Activated CD4-positive, alpha-beta T cell treated with anti-CD3 and anti-CD28 coated beads for 36 hours (primary cell): ENCODE measurements at places on chromosomes 1 and 21. TPM values are rescaled to one million over a fixed set of nuclear protein-coding genes. Genes with fewer than 3 reads are reported as not detected.

DNA sequence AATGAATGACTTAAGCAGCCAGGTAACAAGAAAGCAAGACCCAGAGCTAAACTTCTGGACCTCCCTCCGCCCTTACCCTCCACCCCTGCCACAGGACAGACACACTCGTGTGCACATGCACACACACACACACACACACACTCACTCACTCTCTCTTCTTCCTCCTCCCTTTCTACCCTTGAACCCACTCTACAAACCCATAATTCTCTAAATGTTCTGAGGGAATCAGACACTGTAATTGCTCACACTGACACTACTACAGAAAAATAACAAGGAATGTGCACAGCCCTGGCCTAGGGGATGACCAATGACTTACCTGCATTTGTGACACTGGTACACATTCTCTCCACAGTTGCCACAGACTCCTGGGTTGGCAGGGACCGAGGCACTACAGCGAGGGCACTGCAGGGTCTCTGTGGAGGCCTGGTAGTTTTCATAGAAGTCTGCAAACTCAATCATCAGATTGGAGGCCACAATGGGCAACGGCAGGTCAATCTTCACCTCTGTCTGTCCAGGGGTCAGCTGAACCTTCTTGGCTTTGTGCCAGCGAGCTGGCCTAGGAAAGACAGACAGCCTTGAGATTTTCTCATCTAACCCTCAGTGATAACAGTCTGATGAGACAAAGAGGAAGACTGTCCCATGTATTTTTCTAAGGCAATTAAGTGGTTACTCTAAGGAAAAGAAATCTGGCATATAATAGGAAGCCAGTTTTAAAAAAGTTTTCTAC is 94.8 kb downstream of the UBR4 start:
- no peak for DNase-seq

DNA sequence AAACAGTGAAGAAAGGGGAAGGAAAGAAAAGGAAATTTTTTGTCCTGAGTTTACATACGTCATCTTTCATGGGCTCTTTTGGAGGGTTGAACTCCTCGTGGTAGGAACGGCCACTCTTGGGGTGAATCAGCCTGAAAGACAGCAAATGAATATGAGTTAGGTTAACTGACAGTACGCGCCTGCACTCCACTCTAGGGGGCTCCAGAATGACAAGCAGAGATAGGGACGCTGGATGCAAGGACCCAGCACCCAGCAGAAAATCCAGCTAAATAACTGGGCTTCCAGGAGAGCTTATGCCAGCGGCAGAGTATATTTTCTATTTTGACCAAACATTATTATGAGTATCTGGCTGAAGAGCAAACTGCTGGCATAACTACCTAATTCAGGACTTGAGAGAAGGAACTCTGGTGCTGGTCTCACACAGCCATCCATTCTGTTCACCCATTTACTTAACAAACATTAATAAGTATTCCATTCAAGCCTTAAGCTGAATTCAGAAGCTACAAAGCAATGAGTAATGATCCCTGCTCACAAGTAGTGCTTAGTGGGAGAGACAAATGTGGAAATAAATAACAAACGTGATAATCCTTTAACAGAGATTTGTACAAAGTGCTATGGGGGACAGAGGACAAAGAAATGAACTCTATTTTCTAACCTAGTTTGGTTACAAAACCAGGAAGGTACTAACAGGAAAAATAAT is 22.1 kb downstream of the AK2 start:
- no peak for DNase-seq

DNA sequence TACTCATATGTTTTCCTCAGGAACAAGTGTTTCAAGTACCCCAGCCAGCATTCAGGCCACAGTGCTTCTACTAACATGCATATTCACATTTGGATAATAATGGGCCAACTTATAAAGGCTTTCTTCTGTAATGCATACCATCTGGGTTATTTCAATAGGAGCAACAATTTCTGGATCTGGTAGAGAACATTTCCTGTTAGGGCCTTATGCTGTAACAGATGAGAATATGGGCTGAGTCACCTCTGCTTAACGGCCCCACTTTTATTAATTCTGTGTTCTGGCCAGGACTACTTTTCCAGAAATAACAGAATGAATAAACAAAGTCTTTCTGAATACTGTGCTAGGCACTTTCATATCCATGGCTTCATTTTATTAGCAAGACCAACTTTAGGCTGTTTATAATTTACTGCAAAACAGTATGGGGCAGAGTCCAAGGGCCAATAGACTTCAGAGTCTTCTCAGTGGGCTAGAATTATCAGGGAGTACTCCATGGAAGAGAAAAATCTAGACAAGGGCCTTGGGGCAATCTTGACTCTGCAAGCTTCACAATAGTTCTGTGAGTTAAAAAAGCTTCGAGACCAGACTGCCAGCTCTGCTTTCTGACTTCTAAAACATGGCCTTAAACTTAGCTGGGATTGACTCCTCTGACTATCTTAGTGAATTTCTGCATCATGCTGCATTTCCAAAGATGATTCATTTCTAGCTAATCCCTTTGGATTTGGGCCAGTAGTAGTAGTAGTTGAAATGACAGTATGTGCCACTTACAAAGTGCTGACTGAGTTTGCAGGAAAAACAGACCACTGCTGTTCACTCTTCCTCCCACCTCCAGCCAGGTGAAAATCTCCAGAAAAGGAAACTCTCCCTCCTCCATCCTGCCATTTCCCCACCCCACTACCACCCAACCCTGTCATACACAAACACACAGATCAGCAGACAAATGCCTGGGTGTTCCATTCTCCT is 8.2 kb upstream of the SSX2IP start:
- no peak for DNase-seq

- DNase-seq, result no peak
These were observed 146.9 kb downstream of the PDE4B start for GRCh38 chr1:65939636-65940035.

- no peak for DNase-seq
These were observed 831 bp upstream of the KRTAP10-2 start for GRCh38 chr21:44552136-44552535.

GRCh38 chr1:181061487-181061886 is 27.0 kb upstream of the IER5 start:
- no peak for DNase-seq

GRCh38 chr1:6410248-6410893 is 9.3 kb downstream of the HES2 start:
- no peak for DNase-seq

DNA sequence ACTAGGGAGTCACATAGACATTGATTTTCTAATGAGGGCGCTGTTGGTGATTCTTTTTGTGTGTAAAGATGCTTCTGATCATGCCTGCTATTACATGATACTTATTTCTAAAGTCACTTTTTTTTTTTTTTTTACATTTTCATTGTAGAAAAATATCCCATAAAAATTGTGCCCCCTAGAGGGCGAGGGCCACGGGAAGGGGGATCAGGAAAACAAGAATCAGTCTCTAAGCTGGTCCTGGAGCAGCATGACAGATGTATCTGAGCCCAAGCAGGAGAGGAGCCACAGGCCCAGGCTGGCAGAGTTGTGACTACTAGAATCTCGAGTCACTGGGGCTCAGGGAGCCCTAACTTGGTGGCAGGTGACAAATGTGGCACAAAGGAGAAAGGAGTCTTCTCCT is 28.1 kb downstream of the ZSCAN20 start:
- DNase-seq, result no peak

GRCh38 chr1:45456531-45456930 is 34.4 kb downstream of the TESK2 start:
- no peak for DNase-seq

DNA sequence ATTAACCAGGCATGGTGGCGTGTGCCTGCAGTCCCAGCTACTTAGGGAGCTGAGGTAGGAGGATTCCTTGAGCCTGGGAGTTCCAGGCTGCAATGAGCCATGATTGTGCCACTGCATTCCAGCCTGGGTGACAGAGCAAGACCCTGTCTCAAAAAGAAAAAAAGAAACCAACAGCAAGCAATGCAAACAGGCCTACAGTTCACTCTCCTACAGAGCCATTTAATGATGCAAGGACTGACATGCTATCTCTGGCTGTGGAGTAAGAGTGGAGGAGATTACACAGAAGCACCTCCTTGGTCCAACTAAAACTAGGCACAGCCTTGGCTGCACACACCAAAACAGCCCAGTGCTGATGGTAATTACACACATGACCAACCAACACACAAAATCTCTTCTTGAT is 127.5 kb upstream of the SOD1 start:
- DNase-seq, result no peak

DNA sequence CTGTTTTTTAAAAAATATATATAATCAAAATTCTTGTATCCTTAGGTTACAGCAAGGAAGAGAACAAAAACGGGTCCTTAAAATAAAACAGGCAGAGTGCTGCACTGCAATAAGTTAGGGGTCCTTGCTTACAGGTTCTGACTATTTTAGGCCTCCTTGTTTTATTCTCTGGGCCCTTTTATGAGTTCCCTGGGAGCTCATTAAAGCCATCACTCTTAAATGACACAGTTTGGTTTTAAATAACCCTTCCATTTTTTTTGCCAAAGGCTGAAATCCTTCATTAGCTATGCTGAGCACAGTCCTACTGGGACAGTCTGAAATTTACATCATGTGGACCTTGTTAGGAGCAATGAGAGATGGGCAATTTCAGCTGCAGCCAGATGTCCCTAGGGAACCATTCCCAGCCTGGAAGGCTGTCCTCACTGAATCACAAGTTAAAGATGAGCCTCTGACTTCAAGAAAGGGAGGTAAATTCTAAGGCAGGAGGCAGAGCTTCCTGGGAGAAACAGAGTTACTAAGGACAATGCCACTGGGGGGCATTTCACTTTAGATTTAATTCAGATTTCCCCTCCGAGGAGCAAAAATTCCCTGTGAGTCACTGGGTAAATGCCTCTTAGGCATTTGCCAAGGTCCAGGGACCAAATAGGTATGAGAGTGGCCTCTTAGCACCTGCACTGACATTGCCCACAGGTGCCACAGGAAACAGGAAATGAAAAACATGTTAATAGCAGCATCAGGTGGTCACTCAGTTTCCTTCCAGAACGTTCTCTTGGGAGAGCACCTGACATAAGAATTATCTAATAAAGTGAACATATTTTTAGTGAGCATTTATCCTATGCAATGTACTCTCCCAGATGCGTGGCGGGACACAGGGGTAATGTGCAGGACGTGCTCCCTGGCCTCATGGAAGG is 3.8 kb upstream of the MUL1 start:
- DNase-seq, result no peak

DNA sequence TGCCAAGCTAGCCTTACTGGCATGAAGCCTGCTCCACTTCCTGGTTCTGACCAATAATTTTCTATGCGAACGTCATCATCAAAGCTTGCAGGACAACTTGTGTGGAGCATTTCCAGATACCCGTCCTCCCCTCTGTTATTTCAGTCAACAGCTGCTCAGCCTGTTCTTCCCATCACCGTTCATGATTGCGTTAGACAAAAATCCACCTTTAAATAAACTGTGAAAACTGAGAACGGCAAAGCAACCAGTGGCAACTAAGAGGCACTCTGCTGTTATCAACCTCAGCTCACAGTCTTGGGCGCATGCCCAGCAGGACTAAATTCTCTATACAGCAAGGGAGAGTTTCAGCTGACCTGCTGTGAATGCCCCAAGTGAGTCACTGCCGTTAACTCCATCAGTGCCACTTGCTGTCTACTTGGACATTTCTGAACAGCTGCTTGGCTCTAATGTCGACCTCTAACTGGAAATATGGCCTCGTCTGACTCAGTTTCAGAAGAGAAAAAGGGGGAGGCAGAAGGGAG is 207.4 kb upstream of the RUNX1 start:
- DNase-seq, result no peak

TNFRSF1B gene
- total RNA-seq, result 116 TPM

B3GALT2 gene
- not detected for total RNA-seq

SLC1A7 gene
- not detected for total RNA-seq

CXADR gene
- total RNA-seq, result 0.30 TPM
